ENCODE measurements at places on chromosomes 2 and 18.

GRCh38 chr2:56021579-56021978, 98.0 kb upstream of the EFEMP1 start:
- DNase-seq: no peak

DNA sequence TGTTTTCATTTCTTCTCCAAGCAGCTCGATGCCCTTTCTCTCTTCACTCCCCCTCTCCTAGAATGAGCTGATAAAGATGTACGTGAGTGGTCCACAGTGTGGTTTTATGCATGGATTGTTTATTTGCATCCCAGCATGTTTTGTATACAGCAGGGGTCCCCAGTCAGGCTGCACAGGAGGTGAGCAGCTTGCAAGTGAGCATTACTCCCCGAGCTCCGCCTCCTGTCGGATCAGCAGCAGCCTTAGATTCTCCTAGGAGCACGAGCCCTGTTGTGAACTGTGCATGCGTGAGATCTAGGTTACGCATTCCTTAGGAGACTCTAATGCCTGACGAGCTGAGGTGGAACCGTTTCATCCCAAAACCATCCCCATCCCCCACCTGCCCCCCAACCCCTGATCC, 262.6 kb downstream of the AGAP1 start:
- no peak for DNase-seq

DNA sequence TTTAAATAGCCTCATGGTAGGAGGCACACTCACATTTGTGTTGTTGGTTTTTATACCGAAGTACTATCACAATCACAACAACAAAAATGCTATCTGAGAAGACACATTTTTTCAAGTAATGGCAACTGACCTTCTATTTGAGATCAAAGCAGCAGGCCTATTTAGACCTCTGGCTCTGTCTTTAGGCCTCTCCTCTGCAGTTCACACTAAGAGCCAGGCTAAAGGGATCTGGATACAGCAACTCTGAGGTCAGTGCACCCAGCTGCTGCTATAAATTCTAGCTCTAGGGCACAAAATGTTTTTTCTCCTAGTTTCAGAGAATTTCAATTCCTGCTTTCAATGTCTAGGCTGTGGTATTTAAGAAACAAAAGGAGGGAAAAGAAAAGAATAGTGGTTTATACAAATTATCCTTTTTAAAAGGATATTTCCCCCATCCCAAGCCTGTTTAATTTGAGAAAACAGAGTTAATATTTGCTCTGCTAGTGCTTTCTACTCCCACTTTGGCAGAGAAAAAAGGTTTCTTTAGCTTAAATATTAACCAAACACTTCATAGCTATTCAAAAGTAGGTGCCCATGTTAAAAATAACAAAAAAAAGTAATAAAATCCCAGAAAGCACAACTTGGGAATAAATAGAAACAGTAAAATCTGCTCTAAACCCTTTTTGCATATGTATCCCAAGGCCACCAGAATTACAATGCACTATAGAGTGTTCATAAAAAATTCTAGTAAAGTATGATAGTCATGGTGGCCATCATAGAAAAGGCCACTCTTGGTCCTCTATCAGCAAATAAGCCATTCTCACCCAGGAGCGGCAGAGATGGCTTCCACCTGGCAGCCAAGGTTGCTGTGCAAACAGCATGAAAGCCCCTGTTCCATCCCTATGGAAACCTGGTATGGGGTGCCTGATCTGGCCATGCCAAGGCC, 293.6 kb upstream of the SESTD1 start:
- DNase-seq: no peak

GRCh38 chr2:216996279-216996845, 136.5 kb upstream of the TNP1 start:
- no peak for DNase-seq
